ENCODE measurements at places on chromosomes 7 and 10. TPM values are rescaled to one million over a fixed set of nuclear protein-coding genes. Genes with fewer than 3 reads are reported as not detected.

The ACHE gene
- total RNA-seq = 0.15 TPM

The SPDYE5 gene
- not detected for total RNA-seq

The HABP2 gene
- total RNA-seq = not detected

The PDZD7 gene
- 0.21 TPM for total RNA-seq

The MMD2 gene
- total RNA-seq = not detected

The NODAL gene
- total RNA-seq = not detected

The SERPINE1 gene
- 12.7 TPM for total RNA-seq

The HECW1 gene
- 33.8 TPM for total RNA-seq

The STYXL1 gene
- total RNA-seq = 156 TPM

The CHAT gene
- total RNA-seq = not detected

The LIPK gene
- not detected for total RNA-seq

The SYT15 gene
- 0.17 TPM for total RNA-seq

The SSC4D gene
- total RNA-seq = 1.6 TPM

The RBM33 gene
- 6.8 TPM for total RNA-seq

The HHEX gene
- total RNA-seq = not detected

The CYP2C9 gene
- not detected for total RNA-seq

The RAPGEF5 gene
- 0.85 TPM for total RNA-seq

The DUSP5 gene
- 10.5 TPM for total RNA-seq

The DKK1 gene
- 31.2 TPM for total RNA-seq

The AFAP1L2 gene
- total RNA-seq = 1.3 TPM

The PDCD11 gene
- 15.9 TPM for total RNA-seq

The PRF1 gene
- not detected for total RNA-seq

The PLXDC2 gene
- 30.3 TPM for total RNA-seq

The SLC16A9 gene
- 13.7 TPM for total RNA-seq

The PNLIP gene
- not detected for total RNA-seq

The OR6V1 gene
- not detected for total RNA-seq

The PFKFB3 gene
- 12.4 TPM for total RNA-seq

The CPXM2 gene
- total RNA-seq = not detected

The GIMAP5 gene
- total RNA-seq = 1.2 TPM

The MCM7 gene
- total RNA-seq = 299 TPM

The CALD1 gene
- 152 TPM for total RNA-seq

The SRI gene
- total RNA-seq = 307 TPM

The INMT gene
- total RNA-seq = 0.66 TPM

The CDC14C gene
- 0.06 TPM for total RNA-seq

The ACTA2 gene
- 14.9 TPM for total RNA-seq

The DEPP1 gene
- 31.7 TPM for total RNA-seq

The FFAR4 gene
- total RNA-seq = not detected

The STOX1 gene
- total RNA-seq = 0.66 TPM

The MALRD1 gene
- not detected for total RNA-seq

The ANK3 gene
- total RNA-seq = 9.1 TPM

The PPP1R3A gene
- not detected for total RNA-seq

The C10orf53 gene
- total RNA-seq = not detected

The BEND7 gene
- 8.1 TPM for total RNA-seq

The PTPRE gene
- 3.5 TPM for total RNA-seq

The ZNF12 gene
- total RNA-seq = 17.5 TPM

The ADCY1 gene
- 2.3 TPM for total RNA-seq

All from H4 (cell line).